ENCODE measurements at places on chromosomes 4 and X.
A peak's percentile ranks its signal among the peaks of the same experiment; 100 is the strongest.

- no peak for DNase-seq
Measured at GRCh38 chrX:120453985-120454384, 15.1 kb downstream of the LAMP2 start.

- DNase-seq = no peak
Measured at GRCh38 chrX:39796856-39797255, 300.9 kb downstream of the BCOR start.

GRCh38 chr4:112853662-112854256 lies 195.7 kb upstream of the ANK2 start:
- DNase-seq = no peak

DNA sequence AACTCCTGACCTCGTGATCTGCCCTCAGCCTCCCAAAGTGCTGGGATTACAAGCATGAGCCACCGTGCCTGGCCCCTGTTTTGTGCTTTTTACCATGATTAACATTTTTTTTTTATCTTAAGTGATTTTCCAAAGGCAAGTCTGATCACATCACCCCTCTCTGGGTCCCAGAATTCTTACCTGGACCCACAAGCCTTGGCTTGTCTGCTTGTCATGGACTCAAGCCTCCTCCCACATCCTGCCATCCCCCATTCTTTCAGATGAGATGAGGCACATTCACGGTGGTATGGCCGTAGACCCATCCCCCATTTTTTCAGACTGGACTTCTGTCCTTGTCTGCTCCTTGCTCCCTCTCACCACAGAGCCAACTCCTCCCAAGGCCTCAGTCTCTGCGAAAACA lies 55.3 kb downstream of the APLN start:
- no peak for DNase-seq

DNA sequence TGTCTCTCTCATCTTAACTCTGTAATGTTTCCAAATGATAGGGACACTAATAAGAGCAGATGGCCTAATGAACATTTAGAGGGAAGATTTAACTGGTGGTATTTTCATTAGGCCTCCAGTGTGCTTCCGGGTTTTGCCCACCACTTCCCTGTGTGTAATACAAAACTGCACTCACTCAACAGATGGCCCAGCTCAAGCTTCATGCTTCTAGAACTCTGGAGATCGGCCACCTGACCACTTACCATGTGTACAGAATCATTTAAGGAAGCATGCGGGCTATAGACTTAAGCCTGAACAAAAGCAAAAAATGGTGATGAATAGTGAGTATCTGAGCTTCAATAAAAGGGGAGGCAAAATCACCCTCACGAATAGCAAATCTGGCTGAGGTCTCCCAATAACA lies 89.3 kb downstream of the SH2D1A start:
- DNase-seq = no peak

DNA sequence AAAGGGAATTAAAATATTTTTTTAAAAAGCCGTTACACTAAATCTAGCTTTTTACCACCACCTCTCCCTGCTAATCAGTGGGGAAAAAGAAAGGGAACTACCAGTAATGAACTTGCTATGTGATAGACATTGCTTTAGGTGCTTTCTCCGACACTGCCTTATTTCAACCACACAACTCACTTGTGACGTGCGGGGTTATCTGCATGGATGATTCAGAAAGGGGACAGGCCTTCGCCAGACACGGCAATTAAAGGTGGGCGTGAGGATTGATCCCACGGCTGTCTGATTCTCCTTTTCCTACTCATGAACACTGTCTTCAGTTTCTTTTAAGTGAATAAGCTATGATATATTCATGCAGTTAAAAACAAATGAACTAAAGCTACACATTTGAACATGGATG lies 882 bp upstream of the CXCR3 start:
- DNase-seq = no peak

DNA sequence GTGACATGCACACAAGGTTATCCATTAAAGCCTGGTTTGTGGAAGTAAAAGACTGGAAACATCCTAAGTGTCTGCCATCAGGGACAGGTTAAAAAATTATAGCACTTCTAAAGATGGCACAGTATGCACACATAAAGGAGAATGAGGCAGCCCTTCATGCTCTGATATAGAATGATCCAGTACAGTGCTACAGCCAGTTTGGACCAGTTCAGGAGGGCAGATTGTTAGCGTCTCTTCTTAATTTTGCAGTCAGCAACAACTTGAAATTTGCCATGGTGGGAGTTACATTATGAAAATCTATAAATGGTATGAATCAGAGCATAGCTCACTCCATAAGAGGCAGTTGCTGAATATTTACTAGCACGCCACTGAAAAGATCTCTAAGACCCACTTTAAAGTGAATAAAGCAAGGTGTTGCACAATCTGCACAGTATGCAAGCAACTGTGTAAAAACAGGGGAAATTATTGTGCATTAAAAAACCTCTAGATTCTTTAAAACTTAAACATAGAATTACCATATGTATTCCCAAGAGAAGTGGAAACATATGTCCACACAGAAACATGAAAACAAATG lies 20.3 kb upstream of the SOD3 start:
- no peak for DNase-seq

DNA sequence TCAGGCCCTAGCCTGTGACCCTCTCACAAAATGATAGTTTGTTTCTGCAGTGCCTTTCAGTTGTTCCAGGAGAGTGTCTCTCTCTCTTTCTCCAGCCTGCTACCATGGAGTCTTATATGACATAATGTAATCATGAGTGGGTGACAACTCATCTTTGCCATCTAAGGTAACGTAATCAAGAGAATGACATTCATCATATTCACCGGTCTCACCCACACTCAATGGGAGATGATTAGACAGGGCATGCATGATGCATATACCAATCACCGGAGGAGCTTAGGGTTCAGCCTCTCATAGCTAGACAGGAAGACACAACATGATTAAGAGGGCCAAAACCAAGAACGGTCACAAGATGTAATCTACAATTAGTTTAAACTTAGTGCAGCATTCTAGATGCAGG lies 97.1 kb upstream of the FAM9B start:
- DNase-seq = no peak

DNA sequence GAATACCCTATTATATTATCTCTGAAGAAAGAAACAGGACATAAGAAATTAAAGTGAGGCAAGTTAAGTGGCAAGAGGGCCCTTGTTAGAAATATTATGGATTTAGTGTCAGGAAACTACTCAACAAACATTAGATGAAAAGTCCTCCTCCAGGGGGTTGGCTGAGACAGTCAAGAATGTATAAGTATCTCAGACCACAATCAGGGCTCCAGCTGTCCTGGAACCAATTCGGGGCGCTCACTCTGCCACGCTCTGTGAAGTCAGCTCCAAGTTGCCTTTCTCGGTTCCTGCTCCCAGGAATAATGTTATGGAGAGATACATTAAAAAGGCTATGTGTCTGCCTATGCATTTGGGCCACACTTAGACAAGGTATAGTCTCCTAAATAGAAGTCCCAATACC lies 73.3 kb downstream of the RASGEF1B start:
- no peak for DNase-seq

DNA sequence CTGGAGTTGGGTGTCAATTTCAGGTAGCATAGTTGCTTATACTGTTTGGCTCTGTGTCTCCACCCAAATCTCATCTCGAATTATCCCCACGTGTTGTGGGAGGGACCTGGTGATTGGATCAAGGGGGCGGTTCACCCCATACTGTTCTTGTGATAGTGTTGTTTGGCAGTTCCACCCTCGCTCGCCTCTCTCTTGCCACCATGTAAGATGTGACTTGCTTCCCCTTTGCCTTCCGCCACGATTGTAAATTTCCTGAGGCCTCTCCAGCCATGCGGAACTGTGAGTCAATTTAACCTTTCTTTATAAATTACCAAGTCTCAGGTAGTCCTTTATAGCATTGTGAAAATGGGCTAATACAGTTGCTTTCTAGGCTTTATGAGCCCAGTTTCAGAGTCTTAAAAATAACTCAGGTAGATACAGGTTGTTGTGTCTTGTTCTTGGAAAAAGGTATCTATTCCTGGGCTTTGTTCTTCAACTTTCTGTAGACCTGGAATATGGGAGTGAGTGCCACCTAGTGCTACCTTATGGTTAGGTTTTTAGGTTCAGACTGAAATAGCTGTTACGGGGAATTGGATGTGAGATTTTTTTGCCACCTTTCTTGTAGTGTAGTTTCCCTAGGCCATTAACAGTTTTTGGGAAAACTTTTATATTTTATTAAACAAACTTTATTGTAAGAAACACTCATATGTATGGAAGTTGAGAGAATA lies 15.6 kb downstream of the PGK1 start:
- no peak for DNase-seq

- no peak for DNase-seq
Measured at GRCh38 chrX:43605351-43605750, 50.7 kb upstream of the MAOA start.

DNA sequence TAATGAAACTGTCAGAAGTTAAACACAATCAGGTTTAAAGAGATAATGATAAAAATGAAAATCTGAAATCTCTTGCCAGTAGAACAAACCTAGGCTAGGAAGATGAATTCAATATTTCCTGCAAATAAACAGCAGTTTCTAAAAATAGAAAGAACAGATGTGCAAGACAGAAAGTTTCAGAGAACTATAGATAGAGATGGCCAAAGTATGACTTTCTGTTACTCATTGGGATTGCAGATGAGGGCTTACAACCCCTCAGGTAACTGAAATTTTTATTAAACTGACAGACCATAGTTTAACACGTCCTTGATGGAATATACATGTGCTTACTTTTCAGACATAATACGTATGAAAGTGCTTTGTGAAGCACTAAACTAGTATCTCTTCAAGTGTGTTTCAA lies 82.3 kb upstream of the PPARGC1A start:
- no peak for DNase-seq

DNA sequence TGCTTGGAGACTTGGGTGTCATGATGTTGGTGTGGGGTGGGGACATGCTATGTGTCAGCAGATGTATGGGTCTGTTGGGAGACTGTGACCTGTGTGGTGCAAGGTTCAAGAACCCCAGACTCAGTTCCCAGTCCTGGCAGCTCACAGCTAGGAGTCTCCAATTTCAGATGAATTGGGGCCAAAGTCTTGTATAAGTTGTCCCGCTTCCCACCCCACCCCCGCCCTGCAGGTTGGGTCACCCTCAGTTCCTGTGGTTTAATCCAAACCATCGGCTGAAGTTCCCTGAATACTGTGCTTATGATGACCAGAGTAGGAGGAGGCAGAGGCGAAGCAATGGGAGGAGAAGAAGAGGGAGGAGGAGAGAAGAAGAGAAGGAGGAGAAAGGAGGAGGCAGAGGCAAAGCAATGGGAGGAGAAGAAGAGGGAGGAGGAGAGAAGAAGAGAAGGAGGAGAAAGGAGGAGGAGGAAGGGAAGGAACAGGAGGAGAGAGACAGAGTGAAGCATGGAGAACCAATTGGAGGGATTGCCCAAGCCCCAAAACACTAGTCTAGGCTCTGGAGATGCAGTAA lies 112.6 kb downstream of the EFNB1 start:
- no peak for DNase-seq

DNA sequence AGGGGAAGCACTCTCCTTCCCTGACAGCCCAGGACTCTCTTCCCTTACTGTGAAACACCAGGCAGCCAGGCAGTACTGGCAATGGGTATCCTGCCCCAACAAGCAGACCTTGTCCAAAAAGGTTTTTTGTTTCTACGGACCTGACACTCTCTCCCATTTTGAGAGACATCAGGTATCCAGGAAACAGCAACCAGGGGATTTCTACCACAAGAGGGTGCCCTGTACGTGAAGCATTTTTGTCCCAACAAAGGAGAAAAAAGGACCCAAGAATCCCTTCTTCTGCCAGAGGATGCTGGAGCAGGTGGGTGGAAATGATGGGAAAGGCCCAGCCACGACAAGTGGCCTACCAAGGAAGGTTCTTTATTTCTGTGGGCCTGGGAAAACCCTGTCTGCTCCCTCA lies 65.7 kb upstream of the FGF13 start:
- no peak for DNase-seq

GRCh38 chr4:104393655-104394324 lies 100.9 kb downstream of the CXXC4 start:
- DNase-seq = no peak

- no peak for DNase-seq
Measured at GRCh38 chr4:98565681-98566301, 92.6 kb downstream of the TSPAN5 start.

GRCh38 chr4:153458969-153459368 lies 7.2 kb upstream of the TMEM131L start:
- no peak for DNase-seq

DNA sequence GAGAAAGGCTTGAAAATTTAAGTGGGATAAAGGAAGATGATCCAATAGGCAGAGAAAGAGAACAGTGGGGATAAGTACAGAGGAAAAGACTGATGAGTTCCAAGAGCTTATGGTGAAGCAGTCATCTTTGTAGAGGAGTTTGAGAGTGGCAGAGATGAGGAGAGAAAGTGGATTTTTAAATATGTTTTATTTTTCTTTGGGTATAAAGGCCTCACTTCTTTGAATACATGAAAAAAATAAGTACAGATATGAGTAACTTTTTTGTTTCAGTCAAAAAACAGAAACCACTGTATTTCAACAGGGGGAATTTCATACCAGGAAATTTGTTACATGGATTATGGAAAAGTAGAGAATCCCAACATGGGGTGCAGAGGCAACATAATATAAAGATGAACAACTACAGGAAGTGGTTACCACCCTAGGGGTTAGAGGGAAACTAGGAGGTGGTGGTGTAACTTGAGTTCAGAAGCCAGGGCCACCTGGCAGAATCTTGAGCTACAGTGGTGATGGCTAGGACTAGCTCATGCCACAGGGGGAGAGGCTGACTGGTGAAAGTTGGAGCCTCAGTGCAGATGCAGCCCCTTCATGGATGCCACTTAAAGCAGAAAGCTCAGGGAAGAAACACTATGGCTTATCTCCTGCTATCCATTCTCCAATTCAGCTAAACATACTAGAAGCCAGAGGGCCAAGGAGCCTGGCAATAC lies 3.4 kb upstream of the CYBB start:
- DNase-seq = no peak

- DNase-seq = no peak
Measured at GRCh38 chr4:137748616-137749015, 216.3 kb upstream of the PCDH18 start.

- peak; percentile 19 for DNase-seq
Measured at GRCh38 chr4:187128976-187129375, 405.3 kb upstream of the FAT1 start.

DNA sequence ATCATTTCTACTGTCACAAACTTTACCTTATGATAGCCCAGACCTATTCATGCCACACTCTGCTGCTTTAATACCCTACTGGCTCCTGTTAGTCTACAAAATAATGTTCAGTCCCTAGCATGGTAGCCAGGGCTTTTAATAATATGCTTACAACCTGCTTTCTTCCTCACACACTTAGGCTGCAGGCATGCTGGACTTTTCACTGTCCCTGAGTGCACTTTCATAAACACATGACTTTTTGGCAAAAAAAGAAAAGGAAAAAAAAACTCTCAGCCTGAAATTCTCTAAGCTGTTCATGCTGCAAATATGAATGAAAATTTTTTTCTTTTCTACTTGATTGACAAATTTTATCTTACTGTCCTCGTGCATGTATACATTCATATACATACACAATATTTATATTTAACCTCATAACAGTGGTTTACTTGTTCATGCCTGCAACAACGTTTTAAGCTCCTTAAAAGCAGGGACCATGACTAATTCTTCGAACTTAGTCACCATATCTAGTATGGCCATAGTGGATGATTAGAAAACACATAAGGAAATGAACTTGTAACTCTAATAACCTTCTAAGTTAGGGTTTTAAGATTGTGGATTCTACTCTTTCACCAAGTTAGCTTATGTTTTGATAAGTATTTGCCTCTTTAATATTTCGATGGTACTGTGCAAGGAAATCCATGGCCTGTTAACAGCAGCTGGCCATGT lies 229.5 kb downstream of the SPCS3 start:
- DNase-seq = no peak
